ENCODE measurements at places on chromosomes 16 and 17.

- DNase-seq: no peak
These were observed 95.7 kb upstream of the RBFOX1 start for GRCh38 chr16:7236824-7237410.

GRCh38 chr17:30222251-30222650 is 13.2 kb downstream of the SLC6A4 start:
- no peak for DNase-seq

GRCh38 chr17:3801792-3802191 is 804 bp upstream of the ITGAE start:
- no peak for DNase-seq

- DNase-seq: no peak
These were observed 101.6 kb downstream of the CYTH1 start for GRCh38 chr17:78680436-78680835.
